Activated CD8-positive, alpha-beta memory T cell treated with anti-CD3 and anti-CD28 coated beads for 1 hour (primary cell): ENCODE measurements at places on chromosomes 1 and 21.

DNA sequence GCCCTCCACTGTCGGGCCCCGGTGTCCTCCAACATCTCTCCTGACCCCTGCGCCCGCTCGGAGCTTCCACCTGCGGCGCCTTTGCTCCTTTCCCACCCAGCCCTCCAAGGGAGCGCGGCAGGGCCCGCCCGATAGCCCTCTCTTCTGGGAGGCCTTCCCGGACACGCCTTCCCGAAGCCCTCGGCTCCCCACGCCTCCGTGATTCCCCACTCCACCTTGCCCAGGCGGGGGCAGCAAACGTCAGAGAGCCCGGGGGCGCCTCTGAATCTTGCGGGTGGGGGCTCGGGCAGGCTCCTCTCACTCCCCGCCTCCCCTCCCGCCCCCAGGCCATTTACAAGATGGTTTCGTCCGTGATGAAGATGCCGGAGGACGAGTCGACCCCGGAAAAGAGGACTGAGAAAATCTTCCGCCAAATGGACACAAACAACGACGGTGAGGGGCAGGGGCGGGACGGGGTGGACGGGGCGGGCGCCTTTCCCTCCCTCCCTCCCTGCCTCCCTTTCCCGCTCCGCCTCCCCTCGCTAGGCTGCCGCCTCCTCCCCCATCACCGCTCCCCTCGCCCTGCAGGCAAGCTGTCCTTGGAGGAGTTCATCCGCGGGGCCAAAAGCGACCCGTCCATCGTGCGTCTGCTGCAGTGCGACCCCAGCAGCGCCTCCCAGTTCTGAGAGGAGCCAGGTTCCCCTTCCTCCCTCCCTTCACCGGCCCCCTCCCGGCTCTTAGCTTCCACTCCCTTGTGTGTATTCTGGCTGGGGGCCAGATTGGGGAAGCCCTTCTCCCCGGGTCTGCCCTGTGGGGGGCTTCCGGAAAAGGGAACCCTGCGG lies 7.1 kb downstream of the HPCA start:
- no peak for DNase-seq

DNA sequence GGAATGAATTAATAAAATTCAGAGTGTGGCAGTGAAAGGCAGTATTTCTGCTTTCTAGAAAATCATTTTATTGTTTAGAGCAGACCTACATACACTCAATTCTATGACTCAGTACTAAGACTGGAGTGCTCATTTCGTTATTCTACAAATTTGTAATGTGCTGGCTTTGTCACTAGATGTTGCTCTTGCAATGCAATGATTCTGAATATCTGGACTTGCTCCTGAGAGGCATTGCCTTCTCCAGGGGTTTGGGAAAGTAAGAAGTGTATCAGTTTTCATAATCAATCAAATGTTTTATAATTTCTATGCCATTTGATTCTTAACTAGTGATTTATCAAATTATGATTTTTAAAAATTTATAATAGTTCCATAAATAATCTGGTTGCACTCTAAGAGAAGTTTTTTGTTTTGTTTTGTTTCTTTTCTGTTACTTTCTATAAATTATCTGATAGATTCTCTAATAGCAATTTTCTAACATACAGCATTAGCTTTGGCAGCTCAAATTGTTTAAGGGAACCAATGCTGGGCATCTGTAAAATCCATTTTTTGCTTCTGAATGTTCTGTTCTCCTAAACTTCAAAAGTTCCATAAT lies 280.5 kb upstream of the SGIP1 start:
- DNase-seq, result no peak

DNA sequence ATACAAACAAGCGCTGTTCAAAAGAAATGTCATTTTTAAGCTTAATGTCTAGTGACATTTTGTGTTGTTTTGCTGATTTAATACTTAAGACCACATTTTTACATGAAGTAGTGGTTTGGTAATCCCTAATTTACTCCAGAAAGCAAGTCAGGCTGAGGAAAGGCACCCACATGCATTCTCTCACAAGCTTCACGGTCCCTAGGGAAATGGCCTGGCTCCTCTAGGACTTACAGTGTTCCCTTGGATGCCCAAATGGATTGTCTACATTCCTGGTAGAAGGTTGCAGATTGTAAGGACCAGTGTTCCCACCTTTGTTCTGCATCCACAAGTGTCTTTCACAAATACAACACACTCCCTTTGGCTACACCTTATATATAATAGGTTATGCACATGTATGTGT lies 9.5 kb downstream of the GPSM2 start:
- DNase-seq, result no peak

DNA sequence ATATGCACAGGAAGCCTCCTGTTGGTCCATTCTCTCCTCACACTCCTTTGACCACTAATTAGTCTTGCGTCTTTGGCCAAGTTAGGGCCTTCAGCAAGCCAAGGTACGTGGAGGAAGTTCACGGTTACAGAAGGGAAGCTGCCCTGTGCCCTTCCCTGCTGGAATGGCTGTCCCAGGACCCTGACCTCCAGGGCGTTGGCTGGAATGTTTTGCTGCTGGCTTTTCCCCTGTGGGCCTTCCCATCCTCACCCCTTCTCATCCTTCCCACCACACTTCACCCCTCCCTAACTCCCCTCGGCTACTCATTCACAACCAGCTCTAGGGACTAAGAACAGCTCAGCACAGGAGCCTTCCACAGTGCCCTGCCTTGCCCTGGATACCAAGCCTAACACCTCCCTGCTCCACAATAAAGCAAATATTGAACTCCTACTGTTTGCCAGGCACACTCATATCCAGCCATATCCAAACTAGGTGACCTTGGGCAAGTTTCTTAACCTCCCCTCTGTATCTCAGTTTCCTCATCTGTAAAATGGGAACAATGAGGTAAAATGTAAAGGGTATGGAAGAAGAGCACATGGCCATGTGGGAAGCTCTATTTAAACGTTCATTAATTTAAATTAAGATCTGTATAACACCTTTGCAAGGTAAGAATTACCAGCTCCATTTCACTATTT lies 8.8 kb upstream of the CDCP2 start:
- no peak for DNase-seq

- no peak for DNase-seq
Measured at GRCh38 chr1:179178950-179179349, 50.5 kb downstream of the ABL2 start.

GRCh38 chr1:89311757-89312156 lies 39.1 kb upstream of the GBP5 start:
- no peak for DNase-seq

GRCh38 chr1:53552146-53552861 lies 93.1 kb downstream of the DMRTB1 start:
- DNase-seq, result no peak

DNA sequence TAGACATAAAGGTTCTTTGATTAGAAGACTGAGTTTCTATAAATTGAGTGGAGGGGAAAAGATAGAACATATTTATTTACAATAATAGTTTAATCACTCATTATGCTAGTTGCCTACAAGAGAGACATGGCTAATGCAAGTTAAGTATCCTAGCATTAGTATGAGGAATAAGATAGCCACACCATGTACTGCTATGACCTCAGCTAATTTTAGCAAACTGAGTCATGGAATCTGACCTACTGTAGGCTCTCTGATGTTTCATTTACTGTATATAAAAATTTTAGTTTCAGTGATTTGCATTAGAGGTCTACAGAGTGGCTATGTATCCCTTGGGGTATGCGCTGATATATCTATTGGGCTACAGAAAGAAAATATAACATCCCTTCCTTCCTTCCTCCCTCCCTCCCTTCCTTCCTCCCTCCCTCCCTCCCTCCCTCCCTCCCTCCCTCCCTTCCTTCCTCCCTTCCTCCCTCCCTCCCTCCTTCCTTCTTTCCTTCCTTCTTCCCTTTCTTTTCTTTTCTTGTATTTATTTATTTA lies 5.8 kb downstream of the AGL start:
- DNase-seq, result no peak

DNA sequence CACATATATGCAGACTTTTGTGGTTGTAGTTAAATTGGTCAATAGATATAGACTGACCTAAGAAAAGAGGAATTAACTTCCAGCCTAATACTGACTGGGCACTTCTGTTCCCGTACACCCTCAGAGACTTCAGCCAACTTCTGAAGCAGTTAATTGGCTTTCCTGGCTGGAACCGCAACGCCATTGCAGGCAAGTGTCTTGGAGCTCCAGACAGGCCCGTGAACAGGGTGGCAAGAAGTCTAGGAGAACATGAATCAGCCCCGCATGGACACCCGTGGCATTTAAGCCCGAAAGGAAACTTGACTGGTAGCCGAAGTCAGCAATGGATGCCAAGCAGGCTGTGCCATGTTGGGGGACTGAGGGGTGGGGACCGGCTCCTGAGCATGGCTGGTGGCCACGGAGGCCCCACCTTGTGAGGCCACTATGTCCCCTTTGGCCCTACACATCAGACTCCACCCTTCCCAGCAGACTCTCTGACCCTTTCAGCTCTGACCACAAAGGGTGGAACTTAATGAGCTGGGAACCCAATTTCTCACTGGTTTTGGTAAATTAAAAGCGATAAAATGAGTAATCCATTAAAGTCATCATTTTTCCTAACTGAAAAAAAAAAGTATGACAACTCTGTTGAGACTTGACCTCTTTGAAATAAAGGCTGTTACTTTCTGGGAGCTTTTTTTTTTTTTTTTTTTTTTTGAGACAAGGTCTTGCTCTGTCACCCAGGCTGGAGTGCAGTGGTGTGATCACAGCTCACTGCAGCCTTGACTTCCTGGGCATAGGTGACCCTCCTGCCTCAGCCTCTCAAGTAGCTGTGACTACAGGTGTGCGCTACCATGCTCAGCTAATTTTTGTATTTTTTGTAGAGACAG lies 54.1 kb downstream of the RUNX1 start:
- no peak for DNase-seq

DNA sequence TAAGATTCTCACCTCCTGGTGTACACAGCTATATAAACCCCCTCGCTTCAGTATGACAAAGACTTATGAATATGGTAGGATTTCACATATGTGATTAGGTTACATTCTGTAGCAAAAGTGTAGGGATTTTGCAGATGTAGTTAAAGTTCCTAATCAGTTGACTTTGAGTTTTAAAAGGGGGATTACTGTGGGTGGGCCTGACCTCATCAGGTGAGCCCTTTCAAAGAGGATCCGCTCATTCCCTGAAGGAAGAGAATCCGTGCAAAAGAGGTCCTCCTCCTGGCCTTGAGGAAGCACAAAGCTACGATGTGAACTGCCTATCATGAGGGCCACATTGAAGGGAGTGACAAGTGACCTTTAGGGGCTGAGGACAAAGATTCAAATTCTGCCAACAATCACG lies 30.6 kb upstream of the KAZN start:
- no peak for DNase-seq

GRCh38 chr1:226098870-226099835 lies 36.6 kb downstream of the H3-3A start:
- no peak for DNase-seq

- DNase-seq, result no peak
Measured at GRCh38 chr1:170707959-170708655, 44.2 kb downstream of the PRRX1 start.
